Stimulated activated CD4-positive, alpha-beta T cell treated with anti-CD3 and anti-CD28 coated beads, Interleukin-1b, Interleukin-23, amount 100 ng/mL, for 48 hours (primary cell): ENCODE measurements at places on chromosomes 4 and X.

- no peak for DNase-seq
Observed at GRCh38 chr4:152657657-152658056, 22.1 kb downstream of the TMEM154 start.

- no peak for DNase-seq
Observed at GRCh38 chrX:9948406-9948805, 18.8 kb upstream of the CLDN34 start.

DNA sequence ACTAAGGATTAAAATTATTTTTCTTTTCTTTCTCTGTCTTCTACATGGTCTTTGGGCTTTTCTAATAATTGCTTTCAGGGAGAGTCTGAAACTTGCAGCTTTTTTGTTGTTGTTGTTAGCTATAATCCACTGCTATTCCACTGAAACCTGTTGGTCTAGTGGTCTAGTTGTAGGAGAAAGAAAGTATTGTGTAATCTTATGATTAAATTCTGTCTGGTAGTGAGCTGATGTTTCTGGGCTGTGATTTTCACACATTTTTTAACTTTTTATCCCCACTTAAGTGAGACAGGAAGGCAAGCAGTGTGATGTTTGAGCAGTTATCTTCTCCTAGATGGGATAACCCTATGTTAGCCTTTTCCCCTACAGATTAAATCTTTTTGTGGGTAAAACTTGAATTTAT is 825.2 kb downstream of the PCDH7 start:
- no peak for DNase-seq

- no peak for DNase-seq
Observed at GRCh38 chrX:67961516-67961915, 417.7 kb downstream of the AR start.

GRCh38 chr4:79300280-79300679 is 25.6 kb downstream of the NAA11 start:
- DNase-seq = no peak
